Ureter (tissue), 1 donor: ENCODE measurements at places on chromosomes 5 and 9. TPM values are rescaled to one million over a fixed set of nuclear protein-coding genes. Genes with fewer than 3 reads are reported as not detected.
A peak's percentile ranks its signal among the peaks of the same experiment; 100 is the strongest.

Gene TGFBR1
- total RNA-seq, result 44.7 TPM

Gene IFNA14
- not detected for total RNA-seq

Gene ASTN2
- total RNA-seq, result 19.6 TPM

Gene CRB2
- total RNA-seq, result 0.05 TPM

Gene OTP
- total RNA-seq, result not detected

Gene C9
- total RNA-seq, result not detected

Gene MYMK
- not detected for total RNA-seq

DNA sequence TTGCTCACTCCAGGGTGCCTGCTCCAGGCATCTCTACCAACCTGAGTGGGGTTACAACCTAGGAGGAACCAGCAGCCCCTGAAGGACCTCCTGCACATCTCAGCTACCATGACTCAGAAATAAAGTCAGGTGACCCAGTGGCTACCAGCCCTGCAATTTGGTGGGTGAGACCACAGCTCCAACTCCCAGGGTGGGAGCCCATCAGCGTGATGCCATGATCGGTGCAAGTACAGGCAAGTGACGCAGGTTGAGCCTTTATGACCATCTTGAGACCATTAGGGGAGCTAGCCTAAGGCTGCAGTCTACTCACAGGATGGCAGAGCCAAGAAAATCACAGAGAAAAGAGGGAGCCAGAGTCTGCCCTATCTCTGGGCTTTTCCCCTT lies 8.6 kb downstream of the SEPTIN8 start:
- DNase-seq, result no peak

GRCh38 chr5:38645508-38645907 lies 89.1 kb upstream of the LIFR start:
- no peak for DNase-seq

GRCh38 chr5:180454752-180455151 lies 39.4 kb upstream of the CNOT6 start:
- DNase-seq, result no peak

GRCh38 chr9:31259824-31260223 lies 1124.6 kb upstream of the ACO1 start:
- no peak for DNase-seq

GRCh38 chr5:107604990-107605389 lies 65.7 kb downstream of the EFNA5 start:
- DNase-seq, result no peak

- DNase-seq, result no peak
Measured at GRCh38 chr5:159310511-159310910, 19.8 kb downstream of the IL12B start.

DNA sequence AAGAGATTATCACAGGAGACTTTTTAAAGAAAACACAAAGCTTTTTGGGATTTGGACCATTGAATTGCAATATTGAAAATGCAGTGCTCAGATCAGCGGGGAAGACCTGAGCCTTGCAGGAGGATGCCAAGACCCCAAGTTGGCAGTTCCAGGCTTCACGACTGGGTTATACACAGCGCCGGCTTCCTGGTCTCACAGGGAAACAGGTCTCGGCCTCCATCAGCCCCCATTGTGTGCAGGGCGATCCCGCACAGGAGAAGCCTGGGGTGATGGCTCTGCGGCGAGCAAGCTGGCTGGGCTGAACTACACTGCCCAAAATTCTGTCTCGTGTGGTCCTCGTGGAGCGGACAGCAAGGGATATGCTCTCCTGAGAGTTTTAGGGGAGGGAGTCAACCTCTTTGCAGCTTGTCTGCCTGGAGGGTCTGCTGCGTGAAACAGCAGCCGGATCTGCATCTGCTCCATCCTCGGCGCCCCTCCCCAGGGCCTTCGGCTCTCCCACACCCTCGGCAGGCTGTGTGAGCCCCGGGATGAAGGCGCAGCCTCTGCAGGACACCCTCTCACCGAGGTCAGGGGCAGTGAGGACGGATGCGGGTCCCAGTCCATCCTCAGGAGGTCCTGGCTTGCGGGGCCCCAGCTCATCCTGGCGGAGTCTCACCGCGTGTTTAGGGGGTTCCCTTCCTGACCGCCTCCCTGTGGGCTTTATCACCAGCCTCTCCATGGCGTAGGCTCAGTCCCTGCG lies 60.6 kb downstream of the NSUN2 start:
- DNase-seq, result no peak

DNA sequence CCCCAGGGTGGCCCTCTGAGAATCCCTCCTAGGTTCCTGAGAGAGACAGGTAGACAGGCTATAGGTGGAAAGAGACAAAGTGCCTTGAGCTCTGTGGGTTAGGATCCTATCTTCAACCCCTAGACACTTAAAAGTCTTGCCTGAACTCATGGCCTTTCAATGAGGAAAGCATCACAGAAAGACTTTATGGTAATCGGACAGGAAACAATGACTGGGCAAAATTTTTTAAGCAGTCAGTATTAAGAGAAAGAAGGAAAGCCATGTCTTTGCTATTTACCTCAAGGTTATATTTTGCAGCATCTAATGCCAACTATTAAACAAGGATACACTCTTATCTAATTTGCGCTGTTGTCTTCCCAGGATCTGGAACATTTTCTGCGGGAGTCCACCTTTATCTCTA lies 93.2 kb downstream of the PCSK1 start:
- DNase-seq, result no peak

DNA sequence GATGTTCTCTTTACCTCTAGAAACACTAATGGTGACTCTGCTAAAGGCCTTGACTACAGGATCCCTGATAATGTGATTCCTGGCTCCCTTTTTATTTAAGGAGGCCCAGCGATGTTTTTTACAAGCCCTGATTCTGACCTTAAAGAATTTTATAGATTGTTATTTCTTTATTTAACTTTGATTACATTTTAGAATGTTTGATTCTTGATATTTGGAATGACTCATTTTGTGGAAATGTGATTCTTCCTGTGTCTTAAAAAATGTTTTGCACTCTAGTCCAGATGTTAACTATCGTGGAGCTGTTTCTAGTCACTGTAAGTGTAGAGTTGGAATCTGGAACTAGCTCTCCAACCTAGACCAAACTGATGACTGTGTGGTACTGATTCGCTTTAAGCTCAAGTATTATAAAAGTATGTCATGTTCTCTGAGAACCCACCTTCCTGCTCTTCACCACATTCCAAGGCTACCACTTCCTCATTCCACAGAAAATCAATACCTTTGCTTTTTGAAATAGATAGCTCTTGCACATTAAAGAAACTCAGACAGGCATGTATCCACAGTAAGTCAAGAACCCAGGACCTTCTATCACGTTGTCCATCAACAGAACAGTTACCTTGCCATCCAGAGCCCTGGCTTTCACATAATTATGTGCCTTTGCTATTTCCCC lies 65.2 kb downstream of the JMY start:
- DNase-seq, result no peak

DNA sequence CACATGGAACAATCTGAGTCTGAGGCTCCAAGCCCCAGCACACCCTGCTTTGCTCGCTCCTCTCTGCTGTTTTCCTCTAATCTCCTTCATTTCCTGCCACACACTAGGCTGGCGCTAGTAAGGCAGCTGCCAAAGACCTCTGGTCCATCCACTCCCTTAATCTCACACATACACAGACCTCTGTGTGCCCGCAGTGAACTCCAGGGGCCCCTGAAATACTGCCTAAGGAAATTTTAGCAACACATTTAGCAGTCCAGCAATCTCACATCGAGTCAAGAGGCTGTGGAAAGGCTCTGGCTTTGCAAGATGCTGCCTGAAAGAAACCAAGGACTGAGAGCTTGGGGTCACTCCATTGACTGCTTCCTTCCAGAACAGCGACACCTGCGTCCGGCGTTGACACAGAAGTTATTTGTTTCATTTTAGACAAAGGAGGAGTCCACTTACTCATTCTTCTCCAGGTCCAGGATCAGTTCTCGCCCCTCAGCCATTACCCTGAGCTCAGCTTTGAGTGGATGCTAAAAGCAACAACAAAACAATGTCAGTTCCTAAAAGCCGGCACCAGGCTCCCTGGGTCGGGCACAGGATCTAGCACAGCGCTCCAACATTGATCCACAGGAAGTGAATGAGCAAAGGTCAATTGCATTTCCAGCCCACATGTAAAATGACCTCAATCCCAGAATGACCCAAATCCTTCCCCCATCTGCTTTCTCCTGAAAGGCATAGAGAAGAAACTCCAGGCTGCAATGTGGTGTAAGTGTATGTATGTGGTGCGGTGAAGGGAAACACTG lies 11.5 kb downstream of the ADAM19 start:
- no peak for DNase-seq

DNA sequence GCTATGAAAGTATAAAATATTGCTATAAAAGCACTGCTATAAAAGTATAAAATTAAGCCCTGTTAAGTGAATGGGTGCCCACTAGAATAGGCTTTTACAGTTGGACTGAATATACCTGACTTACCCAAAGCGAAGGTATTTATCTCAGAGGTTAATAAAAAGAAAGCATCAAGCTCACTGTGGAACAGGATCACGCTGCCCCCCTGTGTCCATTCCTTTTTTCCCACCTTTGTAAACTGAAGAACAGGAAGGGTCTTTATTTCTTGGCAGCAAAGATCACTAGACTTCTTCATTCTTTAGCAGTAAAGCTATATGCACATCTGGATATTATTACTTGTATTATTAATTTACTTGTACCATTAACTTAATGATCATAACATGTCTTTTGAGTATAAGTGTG lies 22.1 kb upstream of the PLPP6 start:
- no peak for DNase-seq

GRCh38 chr9:128729766-128730517 lies 6.0 kb upstream of the ZDHHC12 start:
- no peak for DNase-seq

DNA sequence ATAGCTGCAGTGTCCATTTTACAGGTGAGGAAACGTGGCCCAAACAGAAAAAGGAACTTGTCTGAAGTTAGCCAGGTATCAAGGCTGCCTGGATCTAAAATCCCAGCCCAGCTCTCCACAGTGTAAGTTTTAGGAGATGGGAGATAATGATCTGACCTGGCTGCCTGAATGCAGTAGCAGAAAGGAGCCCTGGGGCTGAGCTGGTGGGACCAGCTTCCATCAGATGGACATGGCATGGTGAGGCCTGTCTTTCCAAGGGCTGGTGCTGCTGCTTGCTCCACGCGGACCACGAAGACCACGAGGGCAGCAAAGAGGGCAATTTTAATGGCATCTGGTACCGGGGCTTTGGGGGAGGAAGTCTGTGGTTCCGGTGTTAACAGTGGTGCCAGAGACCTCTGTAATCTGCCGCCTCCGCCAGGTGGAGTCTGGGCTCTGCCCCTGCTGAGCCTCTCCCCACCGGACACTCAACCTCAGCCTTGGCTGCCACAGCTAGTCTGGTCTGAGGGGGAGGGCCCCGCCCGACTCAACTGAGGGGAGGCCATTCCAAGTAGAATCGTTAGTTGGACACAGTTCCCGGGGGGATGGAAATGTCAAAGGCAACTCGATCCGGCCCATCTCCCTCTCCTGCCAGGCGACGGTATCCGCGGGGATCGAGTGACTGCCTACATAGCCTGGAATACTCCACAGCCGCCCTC lies 650 bp downstream of the MYORG start:
- peak; percentile 66 for DNase-seq

DNA sequence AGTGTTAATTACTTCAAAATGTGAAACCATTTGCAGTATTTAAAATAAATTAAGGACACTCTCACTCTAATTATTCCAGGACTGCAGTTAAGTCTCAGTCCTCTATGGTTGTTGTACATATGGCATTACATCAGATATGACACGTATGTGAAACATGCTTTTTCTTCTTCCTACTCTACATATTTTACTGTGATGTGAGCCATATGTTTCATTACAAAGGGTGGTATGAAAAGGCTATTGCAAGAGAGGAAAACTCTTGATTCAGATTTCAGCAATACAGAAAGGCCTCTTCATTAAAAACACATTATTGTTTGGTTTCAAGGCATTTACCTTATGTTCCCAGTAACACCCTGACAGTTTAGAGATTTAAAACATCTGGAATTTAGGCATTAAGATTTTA lies 964.5 kb upstream of the DMAC1 start:
- no peak for DNase-seq

DNA sequence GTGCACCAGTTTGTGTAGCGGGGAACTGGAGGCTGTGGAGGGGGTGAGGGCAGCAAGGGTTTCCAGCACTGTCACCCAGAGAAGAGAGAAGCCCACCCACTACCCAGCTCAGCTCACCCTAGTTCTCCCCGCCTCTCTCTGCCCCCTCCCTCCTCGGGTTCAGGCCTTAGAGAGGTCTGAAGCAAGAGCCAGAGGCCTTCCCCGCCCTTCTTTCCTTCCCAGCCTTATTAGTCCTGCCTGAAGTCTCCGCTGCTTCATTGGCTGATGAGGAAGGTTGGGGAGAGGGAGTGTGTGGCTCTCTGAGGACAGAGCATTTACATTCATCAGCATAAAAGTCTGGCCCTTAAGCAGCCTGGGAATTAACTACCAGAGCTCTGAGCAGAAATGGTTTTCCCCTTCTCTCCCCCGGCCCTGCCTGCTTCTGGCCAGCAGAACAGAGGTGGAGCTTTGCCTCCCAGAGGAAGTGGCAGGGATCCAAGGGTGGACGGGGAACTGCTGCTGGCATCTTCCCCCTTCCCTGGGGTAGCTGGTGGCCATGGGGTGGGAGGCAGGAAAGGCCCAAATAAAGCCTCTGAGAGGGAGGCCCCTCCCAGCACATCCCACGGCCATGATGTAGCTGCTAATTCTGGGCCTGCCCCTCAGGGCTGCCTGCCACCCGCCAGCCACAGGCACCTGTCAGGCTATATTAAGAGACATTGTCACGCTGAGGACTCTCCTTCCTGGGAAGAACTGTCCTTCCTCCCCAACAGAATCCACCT lies 4.1 kb downstream of the DNAJB5 start:
- peak; percentile 86 for DNase-seq

DNA sequence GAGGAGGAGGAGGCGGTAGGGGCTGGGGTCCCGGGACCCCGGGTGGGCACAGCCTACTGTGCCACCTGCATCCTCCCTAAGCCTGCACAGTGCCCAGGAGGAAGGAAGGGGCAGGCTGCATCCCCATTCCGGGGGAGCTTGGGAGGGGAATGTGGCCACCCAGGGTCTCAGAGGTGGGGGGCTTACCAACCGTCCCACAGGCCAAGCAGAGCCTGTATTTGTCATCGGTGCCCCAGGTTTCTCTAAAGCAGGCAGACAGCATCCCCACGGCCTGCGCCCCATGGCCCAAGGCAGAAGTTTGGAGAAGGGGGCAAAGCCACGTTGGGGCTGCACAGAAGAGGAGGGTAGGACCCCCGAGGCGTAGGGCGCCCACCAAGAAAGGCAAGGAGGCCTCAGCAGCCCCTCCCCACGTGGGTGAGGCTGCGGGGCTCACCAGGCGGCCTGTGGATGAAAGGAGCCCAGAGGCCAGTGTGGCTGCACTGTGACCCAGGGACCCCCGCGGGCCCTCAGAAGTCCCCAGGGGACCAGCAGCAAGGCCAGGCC lies 507 bp upstream of the GPSM1 start:
- DNase-seq, result no peak

- DNase-seq, result no peak
Measured at GRCh38 chr5:175381130-175381529, 62.9 kb downstream of the DRD1 start.

- DNase-seq, result no peak
Measured at GRCh38 chr5:71834601-71835000, 115.5 kb downstream of the CARTPT start.
